ENCODE measurements at places on chromosomes 1 and 21.

DNA sequence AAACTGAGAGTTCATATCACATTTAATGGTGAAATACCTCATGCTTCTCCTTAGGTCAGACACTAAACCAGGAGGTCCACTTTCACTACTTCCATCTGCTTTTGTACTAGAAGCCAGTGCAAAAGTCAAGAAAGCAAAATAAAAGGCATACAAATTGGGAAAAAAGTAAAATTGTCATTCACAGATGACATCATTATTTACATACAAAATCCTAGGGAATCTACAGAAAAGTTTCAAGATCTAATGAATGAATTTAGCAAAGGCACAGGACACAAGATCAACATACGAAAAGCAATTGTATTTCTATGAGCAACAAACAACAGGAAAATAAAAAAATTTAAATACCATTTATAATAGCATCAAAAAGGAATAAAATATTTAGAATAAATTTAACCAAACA lies 41.5 kb downstream of the LYST start:
- DNase-seq: no peak

GRCh38 chr21:32207406-32207716 lies 71.5 kb downstream of the MIS18A start:
- no peak for DNase-seq

- DNase-seq: no peak
These were observed 13.3 kb upstream of the PPP2R5A start for GRCh38 chr1:212271823-212272485.

- no peak for DNase-seq
These were observed 20.9 kb downstream of the LAMC1 start for GRCh38 chr1:183043872-183044854.

GRCh38 chr1:187409341-187409740 lies 580.6 kb downstream of the PLA2G4A start:
- no peak for DNase-seq
